Keratinocyte (primary cell): ENCODE measurements at places on chromosomes 5 and 9.

- H3K4me1 ChIP-seq = no peaks in the 10 kb centered on the region
- DNase-seq = no peak
- no peak overlapping the region for H3K27ac ChIP-seq
- H3K4me3 ChIP-seq = no peak overlapping the region
Observed at GRCh38 chr9:28471261-28471660, 898.0 kb upstream of the C9orf72 start.

GRCh38 chr9:76136986-76137385, 246.5 kb downstream of the PCSK5 start:
- no peak for DNase-seq
- no peaks in the 10 kb centered on the region for H3K27me3 ChIP-seq
- H3K4me3 ChIP-seq = no peak overlapping the region
- peaks cover 6% of the 10 kb centered on the region for H3K4me1 ChIP-seq
- H3K36me3 ChIP-seq = no peaks in the 10 kb centered on the region

DNA sequence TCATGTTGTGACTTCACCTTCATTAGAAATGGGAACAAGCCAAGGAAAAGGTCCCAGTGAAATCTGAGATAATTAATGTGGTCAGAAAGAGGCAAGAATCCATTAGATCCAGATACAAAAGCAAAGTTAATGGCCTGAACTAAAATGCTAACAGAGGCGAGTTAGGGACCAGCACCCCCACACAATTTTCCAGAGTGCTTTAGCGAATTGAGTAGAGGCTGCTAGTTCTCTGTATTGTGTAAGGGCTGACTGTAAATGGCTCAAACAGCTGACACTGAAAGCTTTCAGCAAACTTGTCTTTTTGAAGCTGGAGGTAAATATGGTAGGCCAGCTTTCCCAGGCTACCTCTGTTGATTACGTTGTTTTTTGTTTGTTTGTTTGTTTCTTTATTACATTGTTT, 75.5 kb downstream of the CSNK1A1 start:
- no peak overlapping the region for H3K27ac ChIP-seq
- no peak overlapping the region for H3K4me3 ChIP-seq
- no peaks in the 10 kb centered on the region for H3K27me3 ChIP-seq
- peaks cover 21% of the 10 kb centered on the region for H3K4me1 ChIP-seq
- H3K36me3 ChIP-seq = no peaks in the 10 kb centered on the region
- no peak for DNase-seq

DNA sequence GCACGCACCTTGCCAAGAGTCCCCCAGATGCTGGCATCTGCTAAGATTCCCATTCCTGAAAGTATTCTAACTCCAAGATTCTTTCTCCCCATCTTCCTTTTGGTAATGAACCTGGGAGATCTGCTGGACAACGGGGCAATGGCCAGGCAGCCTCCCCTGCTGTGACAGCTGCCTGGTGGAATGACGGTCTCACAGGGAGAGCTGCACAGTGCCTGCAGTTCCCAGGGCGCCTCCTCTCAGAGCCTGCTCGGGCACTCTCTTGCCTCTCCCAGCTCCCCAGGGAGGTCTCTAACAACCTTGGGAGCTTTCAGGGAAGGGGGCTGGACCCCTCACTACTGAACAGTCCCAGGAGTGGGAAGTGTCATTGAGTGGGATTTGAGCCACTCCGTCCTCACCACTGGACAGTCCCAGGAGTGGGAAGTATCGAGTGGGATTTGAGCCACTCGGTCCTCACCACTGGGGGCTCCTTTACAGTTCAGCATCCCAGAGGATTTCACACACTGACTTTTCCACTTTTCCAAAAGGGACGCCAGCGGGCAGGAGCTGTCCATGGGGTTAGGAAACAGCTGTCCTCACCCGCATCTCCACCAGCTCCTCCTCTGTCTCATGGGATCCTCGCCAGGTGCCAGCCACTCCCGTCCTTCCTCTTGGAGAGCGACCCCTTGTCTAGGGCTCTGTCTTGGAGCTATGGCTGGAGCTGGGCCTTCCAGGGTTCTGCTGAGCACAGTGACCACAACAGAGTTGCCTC, 65.7 kb downstream of the ADAMTS2 start:
- no peak for DNase-seq
- H3K4me3 ChIP-seq = no peak overlapping the region
- H3K36me3 ChIP-seq = no peaks in the 10 kb centered on the region
- H3K27ac ChIP-seq = no peak overlapping the region
- H3K27me3 ChIP-seq = no peaks in the 10 kb centered on the region

- H3K27ac ChIP-seq = peak overlapping the region; percentile 99
- peak overlapping the region; percentile 96 for H3K4me3 ChIP-seq
- H3K36me3 ChIP-seq = no peaks in the 10 kb centered on the region
- H3K4me1 ChIP-seq = peaks cover 12% of the 10 kb centered on the region
- DNase-seq = no peak
Observed at GRCh38 chr5:97183930-97184213, 825 bp upstream of the RIOK2 start.

GRCh38 chr9:105656131-105656921, 5.9 kb upstream of the TAL2 start:
- H3K27me3 ChIP-seq = peaks cover 26% of the 10 kb centered on the region
- H3K4me3 ChIP-seq = peak overlapping the region; percentile 50
- H3K27ac ChIP-seq = no peak overlapping the region
- DNase-seq = no peak

GRCh38 chr9:84354035-84354434, 13.5 kb upstream of the SLC28A3 start:
- no peak for DNase-seq
- no peaks in the 10 kb centered on the region for H3K4me1 ChIP-seq
- no peak overlapping the region for H3K4me3 ChIP-seq
- no peaks in the 10 kb centered on the region for H3K27me3 ChIP-seq
- H3K27ac ChIP-seq = no peak overlapping the region
- no peaks in the 10 kb centered on the region for H3K36me3 ChIP-seq

GRCh38 chr5:56565283-56565615, 250.1 kb upstream of the MAP3K1 start:
- peaks cover 13% of the 10 kb centered on the region for H3K4me1 ChIP-seq
- no peak overlapping the region for H3K4me3 ChIP-seq
- no peak overlapping the region for H3K27ac ChIP-seq
- no peaks in the 10 kb centered on the region for H3K36me3 ChIP-seq
- no peaks in the 10 kb centered on the region for H3K27me3 ChIP-seq
- DNase-seq = no peak

- H3K4me3 ChIP-seq = no peak overlapping the region
- no peak for DNase-seq
- peaks cover 4% of the 10 kb centered on the region for H3K4me1 ChIP-seq
- no peaks in the 10 kb centered on the region for H3K36me3 ChIP-seq
- H3K27ac ChIP-seq = no peak overlapping the region
Observed at GRCh38 chr9:72790989-72791388, 161.9 kb downstream of the ALDH1A1 start.

GRCh38 chr9:23638011-23638410, 188.0 kb downstream of the ELAVL2 start:
- no peak overlapping the region for H3K27ac ChIP-seq
- no peak for DNase-seq
- H3K36me3 ChIP-seq = no peaks in the 10 kb centered on the region
- H3K27me3 ChIP-seq = no peaks in the 10 kb centered on the region

- H3K27ac ChIP-seq = no peak overlapping the region
- H3K36me3 ChIP-seq = no peaks in the 10 kb centered on the region
- H3K4me3 ChIP-seq = no peak overlapping the region
- no peak for DNase-seq
Observed at GRCh38 chr5:144971108-144971850, 800.6 kb downstream of the KCTD16 start.

GRCh38 chr5:179223961-179224360, 121.3 kb downstream of the ADAMTS2 start:
- no peak for DNase-seq
- no peak overlapping the region for H3K27ac ChIP-seq
- H3K27me3 ChIP-seq = no peaks in the 10 kb centered on the region
- H3K36me3 ChIP-seq = no peaks in the 10 kb centered on the region
- no peak overlapping the region for H3K4me3 ChIP-seq

DNA sequence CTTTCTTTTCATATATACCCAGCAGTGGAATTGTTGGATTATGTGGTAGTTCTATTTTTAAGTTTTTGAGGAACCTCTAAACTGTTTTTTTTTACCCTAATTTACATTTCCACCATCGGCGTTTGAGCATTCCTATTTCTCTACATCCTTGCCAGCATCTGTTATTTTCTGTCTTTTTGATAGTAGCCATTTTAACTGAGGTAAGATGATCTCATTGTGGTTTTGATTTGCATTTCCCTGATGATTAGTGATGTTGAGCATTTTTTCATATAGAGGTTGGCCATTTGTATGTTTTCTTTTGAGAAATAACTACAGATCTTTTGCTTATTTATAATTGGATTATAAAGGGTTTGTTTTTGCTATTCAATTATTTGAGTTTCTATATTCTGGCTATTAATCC, 71.7 kb upstream of the TNC start:
- no peak for DNase-seq
- no peaks in the 10 kb centered on the region for H3K27me3 ChIP-seq
- H3K4me1 ChIP-seq = no peaks in the 10 kb centered on the region

- no peak overlapping the region for H3K27ac ChIP-seq
- H3K27me3 ChIP-seq = peaks cover 20% of the 10 kb centered on the region
- H3K36me3 ChIP-seq = no peaks in the 10 kb centered on the region
- no peak for DNase-seq
- no peak overlapping the region for H3K4me3 ChIP-seq
Observed at GRCh38 chr5:72658761-72659540, 151.7 kb upstream of the ZNF366 start.

GRCh38 chr9:37496020-37496419, 10.3 kb downstream of the POLR1E start:
- H3K27ac ChIP-seq = no peak overlapping the region
- no peak for DNase-seq
- H3K27me3 ChIP-seq = no peaks in the 10 kb centered on the region
- no peaks in the 10 kb centered on the region for H3K4me1 ChIP-seq
- H3K4me3 ChIP-seq = no peak overlapping the region

- H3K27ac ChIP-seq = no peak overlapping the region
- no peak overlapping the region for H3K4me3 ChIP-seq
- peaks cover 23% of the 10 kb centered on the region for H3K4me1 ChIP-seq
- no peaks in the 10 kb centered on the region for H3K36me3 ChIP-seq
- DNase-seq = no peak
Observed at GRCh38 chr9:27628311-27628710, 55.0 kb upstream of the C9orf72 start.

- H3K36me3 ChIP-seq = no peaks in the 10 kb centered on the region
- no peak overlapping the region for H3K4me3 ChIP-seq
- H3K27me3 ChIP-seq = no peaks in the 10 kb centered on the region
Observed at GRCh38 chr5:139808481-139809330, 13.1 kb downstream of the PSD2 start.

GRCh38 chr5:60945813-60946187, 795 bp downstream of the NDUFAF2 start:
- H3K4me3 ChIP-seq = peak overlapping the region; percentile 55
- peak overlapping the region; percentile 85 for H3K27ac ChIP-seq

GRCh38 chr5:445591-445990, 2.6 kb downstream of the EXOC3 start:
- peaks cover 16% of the 10 kb centered on the region for H3K4me1 ChIP-seq
- no peak overlapping the region for H3K4me3 ChIP-seq
- no peak overlapping the region for H3K27ac ChIP-seq
- H3K27me3 ChIP-seq = no peaks in the 10 kb centered on the region
- H3K36me3 ChIP-seq = peaks cover 21% of the 10 kb centered on the region
- no peak for DNase-seq

DNA sequence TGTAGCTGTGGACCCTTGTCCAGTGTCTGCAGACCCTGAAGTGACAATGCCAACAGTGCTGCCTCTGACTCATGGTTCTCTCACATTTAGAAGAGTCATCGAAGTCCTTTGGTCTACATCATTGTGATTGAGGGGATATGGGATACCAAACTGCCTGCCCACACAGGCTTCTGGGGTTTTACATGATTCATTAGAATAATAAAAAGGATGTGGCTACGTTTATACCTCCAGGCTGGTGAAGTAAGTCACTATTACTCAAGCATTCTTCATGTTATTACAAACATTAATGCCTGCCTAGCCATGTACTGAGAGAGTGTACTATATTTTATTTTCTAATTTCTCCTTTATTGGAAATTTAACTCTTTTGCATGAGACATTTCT, 365.7 kb downstream of the SPATA31D1 start:
- H3K4me3 ChIP-seq = no peak overlapping the region
- peak overlapping the region; percentile 84 for H3K27ac ChIP-seq
- peaks cover 37% of the 10 kb centered on the region for H3K4me1 ChIP-seq
- no peaks in the 10 kb centered on the region for H3K27me3 ChIP-seq
- H3K36me3 ChIP-seq = no peaks in the 10 kb centered on the region
- peak; percentile 91 for DNase-seq

DNA sequence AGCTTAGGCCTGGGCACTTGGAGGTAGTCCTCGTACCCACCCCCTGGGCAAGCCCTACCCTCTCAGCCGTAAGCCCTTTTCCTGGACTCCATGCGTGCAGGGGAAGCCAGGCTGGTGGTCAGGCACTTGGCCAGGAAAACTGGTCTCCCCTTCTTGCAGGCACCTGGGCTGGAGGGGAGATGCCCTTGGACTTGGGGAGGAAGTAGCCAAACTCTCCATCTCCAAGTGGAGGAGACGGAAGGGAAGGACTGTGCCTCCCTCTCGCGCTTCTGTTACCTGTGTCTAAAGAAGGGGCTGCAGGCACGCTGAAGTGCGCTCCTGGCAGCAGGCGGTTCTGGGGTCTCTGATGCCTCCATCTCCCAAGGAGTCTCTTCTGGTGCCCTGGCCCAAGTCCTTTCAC, 283.9 kb downstream of the PBX3 start:
- no peak overlapping the region for H3K27ac ChIP-seq
- H3K27me3 ChIP-seq = peaks cover 8% of the 10 kb centered on the region
- H3K36me3 ChIP-seq = no peaks in the 10 kb centered on the region
- DNase-seq = no peak
- H3K4me1 ChIP-seq = no peaks in the 10 kb centered on the region
- no peak overlapping the region for H3K4me3 ChIP-seq

- no peak overlapping the region for H3K4me3 ChIP-seq
- no peaks in the 10 kb centered on the region for H3K27me3 ChIP-seq
- no peaks in the 10 kb centered on the region for H3K4me1 ChIP-seq
- H3K27ac ChIP-seq = no peak overlapping the region
Observed at GRCh38 chr9:70147196-70147595, 103.5 kb downstream of the MAMDC2 start.

- no peaks in the 10 kb centered on the region for H3K36me3 ChIP-seq
- peak overlapping the region; percentile 70 for H3K27ac ChIP-seq
- no peaks in the 10 kb centered on the region for H3K27me3 ChIP-seq
- peaks cover 32% of the 10 kb centered on the region for H3K4me1 ChIP-seq
- DNase-seq = no peak
Observed at GRCh38 chr5:172453986-172454357, 353 bp downstream of the SH3PXD2B start.

- no peaks in the 10 kb centered on the region for H3K27me3 ChIP-seq
- H3K27ac ChIP-seq = no peak overlapping the region
Observed at GRCh38 chr9:107847978-107848964, 358.7 kb upstream of the KLF4 start.

- H3K27me3 ChIP-seq = no peaks in the 10 kb centered on the region
- H3K36me3 ChIP-seq = peaks cover 13% of the 10 kb centered on the region
- peak within 1 kb of the TSS; percentile 91 for H3K27ac ChIP-seq
- no peak for DNase-seq
- H3K4me1 ChIP-seq = peaks cover 23% of the 10 kb centered on the region
Observed at GRCh38 chr5:9545992-9546851, at the start of gene SEMA5A. Gene SEMA5A (minus strand): TSS chr5:9546075. CDS start chr5:9379946, 166,129 bp downstream.
